Thymus (tissue), 14 donors: ENCODE measurements at places on chromosomes 3 and 15.

- DNase-seq: no peak
Observed at GRCh38 chr3:69474186-69474585, 88.3 kb upstream of the FRMD4B start.

DNA sequence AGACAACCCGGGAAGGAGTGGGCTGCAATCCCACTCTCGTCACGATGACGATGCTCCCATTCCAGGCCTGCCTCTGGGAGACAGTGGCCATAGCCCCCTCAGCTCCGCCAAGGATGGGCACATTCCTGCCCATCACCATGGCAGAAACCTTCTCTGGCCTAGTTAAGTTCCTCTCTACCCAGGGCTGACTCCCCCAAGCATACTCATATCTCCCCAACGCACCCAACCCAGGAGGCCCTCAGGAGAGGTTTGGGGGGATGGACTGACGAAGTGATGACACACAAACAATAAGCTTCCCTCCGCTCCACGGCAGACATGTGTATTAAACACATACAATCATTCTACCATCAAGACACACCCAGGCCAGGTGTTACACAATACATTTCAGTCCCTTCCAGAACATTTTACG lies 60.1 kb downstream of the VGLL4 start:
- no peak for DNase-seq

GRCh38 chr15:100861511-100861991 lies 18.1 kb upstream of the ALDH1A3 start:
- DNase-seq: no peak

- DNase-seq: no peak
Observed at GRCh38 chr3:59777667-59778077, 727.8 kb upstream of the CFAP20DC start.

DNA sequence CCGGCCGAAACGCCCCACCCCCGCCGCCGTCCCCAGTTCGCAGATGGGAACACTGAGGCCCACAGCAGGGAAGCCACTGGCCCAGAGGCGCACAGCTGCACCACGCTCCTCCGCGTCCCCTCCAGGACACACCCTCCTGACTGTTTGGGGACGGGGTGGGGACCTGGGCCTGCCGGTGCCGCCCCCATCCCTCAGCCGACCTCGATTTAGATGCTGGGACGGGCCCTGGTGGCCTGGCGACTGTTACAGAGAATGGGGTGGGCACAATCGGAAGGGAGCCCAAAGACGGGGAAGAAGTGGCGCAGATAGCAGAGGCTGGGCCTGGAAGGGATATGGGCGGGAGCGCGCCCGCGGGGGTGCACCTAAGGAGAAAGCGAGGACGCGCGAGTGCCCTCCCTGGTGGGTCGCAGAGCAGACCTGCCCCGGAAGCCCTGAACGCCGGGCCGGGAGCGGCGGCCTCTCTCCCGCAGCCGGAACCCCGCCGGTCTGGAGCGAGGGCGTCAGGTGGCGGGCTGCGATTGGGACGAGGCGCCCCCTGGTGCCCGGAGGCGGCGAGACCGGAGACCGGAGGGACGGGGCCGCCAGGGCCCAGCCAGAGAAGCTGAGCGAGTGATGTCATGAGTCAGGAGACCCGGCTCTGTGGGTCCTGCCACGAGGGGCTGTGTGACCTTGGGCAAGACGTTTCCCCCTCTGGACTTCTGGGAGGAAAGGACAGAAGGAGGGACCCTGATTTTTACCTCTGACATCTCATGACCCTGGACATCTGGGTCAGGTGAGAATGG lies 78.4 kb downstream of the IQSEC1 start:
- peak; percentile 83 for DNase-seq

DNA sequence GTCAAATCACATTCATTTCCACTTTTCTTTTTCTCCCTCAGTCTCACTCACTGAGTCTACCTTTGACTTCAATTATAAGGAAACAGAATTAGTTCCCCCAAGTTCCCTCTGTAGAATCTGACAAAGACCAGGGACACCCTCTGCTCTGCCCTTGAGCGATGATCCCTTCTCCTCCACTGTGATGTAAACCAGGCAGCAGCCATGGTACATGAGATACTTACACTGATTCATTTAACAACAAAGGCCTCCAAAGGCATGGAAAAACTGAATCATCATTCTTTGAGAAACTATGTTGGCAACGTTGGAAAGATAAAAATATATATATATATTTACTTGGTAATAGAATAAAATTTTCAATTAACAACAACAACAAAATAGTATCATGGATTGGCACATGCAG lies 84.1 kb downstream of the P3H2 start:
- no peak for DNase-seq

GRCh38 chr3:62755285-62755684 lies 119.9 kb downstream of the CADPS start:
- DNase-seq: no peak

- DNase-seq: no peak
Observed at GRCh38 chr3:124686028-124686670, 44.1 kb upstream of the UMPS start.

- no peak for DNase-seq
Observed at GRCh38 chr3:57923101-57923500, 85.1 kb upstream of the FLNB start.

DNA sequence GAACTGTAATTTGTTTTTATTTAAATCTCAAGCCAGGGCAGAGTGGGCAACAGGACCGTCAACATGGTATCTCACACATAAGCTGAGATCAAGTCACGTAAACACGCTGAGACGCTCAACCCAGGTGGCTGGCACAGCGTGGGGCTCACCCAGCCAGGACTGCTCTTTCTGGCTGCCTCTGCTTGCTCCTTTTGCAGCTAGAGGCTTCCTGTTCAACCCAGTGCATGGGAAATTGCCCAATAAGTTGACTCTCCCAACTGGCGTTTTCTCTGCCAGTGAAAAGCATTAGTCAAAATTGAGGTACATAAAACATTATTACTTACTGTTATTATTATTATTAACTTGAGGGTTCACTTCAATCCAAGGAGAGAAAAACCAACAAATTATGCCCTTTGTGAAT lies 398.1 kb downstream of the NR2F2 start:
- DNase-seq: no peak

- DNase-seq: no peak
Observed at GRCh38 chr3:66224220-66224619, 3.4 kb downstream of the SLC25A26 start.
